ENCODE measurements at places on chromosomes 3 and 15. TPM values are rescaled to one million over a fixed set of nuclear protein-coding genes. Genes with fewer than 3 reads are reported as not detected.
A peak's percentile ranks its signal among the peaks of the same experiment; 100 is the strongest.

Gene SMAD3
- 32.6 TPM for total RNA-seq

Gene MEIS2
- 32.9 TPM for total RNA-seq

GRCh38 chr15:35040339-35041255 lies 44.5 kb downstream of the NANOGP8 start:
- no peak for DNase-seq

Gene CDCP1
- 33.5 TPM for total RNA-seq

GRCh38 chr3:159418571-159419526 lies 569.8 kb upstream of the IL12A start:
- DNase-seq = peak; percentile 94

GRCh38 chr3:160999274-160999673 lies 105.9 kb downstream of the B3GALNT1 start:
- peak; percentile 69 for DNase-seq

Gene CADPS
- total RNA-seq = 0.84 TPM

GRCh38 chr3:31186041-31186440 lies 291.6 kb upstream of the GADL1 start:
- no peak for DNase-seq

- no peak for DNase-seq
These were observed 48.7 kb downstream of the NUP210 start for GRCh38 chr3:13371100-13372075.

DNA sequence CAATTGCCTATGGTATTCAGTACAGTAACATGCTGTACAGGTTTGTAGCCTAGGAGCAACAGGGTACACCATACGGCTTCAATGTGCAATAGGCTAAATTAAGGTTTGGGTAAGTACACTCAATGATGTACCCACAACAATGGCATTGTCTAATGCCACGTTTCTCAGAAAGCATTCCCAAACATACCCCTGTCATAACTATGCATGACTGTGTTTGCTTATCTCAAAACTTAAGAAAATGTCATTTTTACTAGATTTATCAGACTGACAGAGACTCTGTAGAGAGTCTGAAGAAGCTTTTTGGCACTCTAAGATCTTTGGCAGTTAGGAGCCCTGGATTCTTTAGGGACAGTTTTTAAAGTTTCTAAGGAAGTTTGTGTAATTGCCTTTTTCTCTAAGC lies 59.9 kb downstream of the MECOM start:
- no peak for DNase-seq

Gene SCAPER
- total RNA-seq = 10.1 TPM

GRCh38 chr3:196235452-196236122 lies 19.3 kb downstream of the SLC51A start:
- no peak for DNase-seq

Gene PLIN1
- 0.15 TPM for total RNA-seq

Gene C2CD4A
- 0.05 TPM for total RNA-seq

DNA sequence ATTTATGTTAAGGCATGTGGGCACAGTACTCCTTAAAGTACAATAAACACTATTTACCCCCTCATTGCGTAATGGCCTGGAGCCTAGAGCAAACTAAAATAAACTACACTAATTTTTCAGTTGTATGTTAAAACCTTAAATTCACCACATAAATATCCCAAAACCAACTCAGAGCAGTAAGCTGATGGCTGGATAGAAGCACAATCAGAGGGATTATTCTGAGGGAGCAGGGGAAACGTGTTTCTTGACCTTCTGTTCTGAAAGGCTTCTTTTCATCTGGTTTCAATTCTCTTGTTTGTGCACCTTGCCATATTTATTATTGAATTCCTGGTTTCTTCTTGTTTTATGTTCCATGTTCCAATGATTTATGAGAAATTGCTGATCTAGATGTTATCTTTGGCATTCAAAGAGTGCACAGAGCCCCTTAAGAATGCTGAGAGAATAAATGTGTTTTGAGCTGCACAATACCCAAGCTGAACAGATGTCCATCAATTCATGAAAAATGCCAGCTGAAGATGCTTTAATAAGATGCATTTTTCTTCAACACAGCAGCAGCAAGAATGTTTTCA lies 29.6 kb downstream of the RPL22L1 start:
- no peak for DNase-seq

DNA sequence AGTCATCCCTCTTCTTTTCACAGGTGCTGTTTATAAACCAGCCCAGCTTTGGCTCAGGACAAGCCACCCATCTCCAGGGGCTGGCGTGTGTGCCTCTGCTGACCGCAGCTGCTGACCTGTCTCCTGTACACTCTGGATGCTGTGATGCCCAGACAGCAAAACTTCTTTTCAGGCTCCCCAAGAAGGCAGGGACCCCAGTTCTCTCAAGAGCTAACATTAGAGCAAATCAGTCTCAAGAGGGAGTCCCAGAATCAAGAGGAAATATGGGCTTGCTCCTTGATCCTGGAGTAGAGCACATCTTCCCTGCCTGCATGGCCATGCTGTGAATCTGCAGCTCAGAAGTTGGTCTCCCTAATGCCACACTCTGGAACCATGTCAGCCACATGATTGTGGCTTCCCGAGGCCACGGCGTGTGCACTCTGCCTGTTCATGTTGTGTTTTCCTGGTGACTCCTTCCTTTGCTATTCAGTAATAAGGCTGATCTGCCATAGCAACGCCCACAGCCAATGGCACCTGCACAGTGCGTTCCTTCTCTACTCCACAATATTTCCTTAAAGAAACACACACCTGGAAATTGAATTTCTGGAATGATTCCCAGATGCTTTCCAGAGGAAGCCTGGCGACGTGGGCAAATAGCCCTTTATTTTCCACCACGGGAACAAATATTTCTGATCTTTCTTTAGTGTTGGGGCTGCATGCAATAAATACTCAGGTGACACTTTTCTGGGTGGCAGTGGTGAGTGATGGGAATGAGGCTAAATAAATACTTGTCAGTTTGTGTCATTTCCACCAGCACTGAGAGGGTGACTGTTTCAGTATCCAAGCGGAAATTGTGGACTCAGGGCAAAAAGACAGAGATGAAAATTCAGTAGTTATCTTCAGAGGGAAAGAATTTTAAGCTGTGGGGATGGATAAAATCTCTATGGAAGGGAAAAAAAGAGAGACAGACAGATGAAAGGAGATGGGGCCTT lies 21.9 kb upstream of the THSD4 start:
- peak; percentile 94 for DNase-seq

Gene TRPC1
- 23.9 TPM for total RNA-seq

DNA sequence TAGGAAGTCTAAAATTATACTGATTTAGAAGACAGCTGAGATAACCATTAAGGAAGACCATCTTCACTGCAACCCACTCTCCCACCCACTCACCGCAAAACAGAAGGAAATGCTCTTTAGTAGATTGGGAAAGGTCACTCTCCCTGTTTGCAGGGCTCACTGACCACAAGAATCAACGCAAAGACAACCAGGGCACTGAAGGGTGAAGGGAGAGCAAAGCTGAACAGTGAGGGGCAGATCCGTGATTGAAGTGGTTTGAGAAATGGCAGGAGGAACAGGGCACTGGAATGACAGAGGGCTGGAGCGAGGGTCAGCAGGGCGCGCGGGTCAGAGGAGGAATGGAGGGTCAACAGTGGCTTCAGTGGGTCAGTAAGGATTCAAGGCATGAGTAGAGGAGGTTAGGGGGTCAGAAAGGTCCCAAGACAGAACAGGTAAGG lies 520 bp downstream of the MESD start:
- no peak for DNase-seq

Gene NSMCE3
- 13.5 TPM for total RNA-seq

DNA sequence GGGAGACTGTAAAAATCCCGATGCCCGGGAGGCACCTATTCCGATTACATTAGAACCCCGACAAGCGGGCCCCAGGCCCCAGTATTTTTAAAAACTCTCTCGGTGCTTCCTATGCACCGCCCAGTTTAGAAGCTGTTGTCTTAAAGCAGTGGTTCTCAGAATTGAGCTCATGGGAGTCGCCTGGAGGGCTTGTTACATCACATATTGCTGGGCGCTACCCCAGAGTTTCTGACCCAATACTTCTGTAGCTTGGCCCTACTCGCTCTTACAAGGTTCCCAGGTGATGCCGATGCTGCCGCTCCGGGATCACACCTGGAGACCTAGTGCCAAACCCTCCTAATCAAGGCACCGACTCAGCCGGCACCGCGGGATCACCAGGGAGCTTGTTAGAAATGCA lies 35.2 kb downstream of the CPN2 start:
- DNase-seq = no peak

Gene UTS2B
- 10.3 TPM for total RNA-seq

DNA sequence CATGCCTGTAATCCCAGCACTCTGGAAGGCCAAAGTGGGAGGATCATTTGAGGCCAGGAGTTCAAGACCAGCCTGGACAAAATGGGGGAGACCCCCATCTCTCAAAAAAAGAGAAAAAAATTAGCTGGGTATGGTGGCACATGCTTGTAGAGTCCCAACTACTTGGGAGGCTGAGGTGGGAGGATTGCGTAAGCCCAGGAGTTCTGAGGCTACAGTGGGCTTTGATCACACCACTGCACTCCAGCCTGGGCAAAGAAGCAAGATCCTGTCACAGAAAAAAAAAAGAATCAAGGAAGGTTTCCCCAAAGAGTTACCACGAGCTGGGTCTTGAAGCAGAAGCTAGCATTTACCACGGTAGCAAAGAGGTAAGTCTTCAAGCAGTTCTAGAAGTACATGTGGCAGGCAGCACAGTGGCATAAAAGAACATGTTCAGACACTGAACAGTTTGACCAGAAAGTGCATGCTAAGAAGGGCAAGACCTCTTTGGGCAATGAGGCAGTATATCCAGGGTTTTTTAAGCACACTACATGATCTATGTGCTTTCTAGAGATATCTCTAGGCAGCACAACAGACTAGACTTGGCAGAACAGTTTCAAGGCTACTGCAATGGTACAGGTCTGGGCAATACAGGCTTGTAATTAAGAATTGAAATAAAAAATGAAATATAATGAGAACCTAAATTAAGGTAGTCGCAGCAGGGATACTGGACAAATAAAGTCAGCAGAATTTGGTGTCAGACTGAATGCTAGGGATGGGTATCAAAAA lies 418.5 kb downstream of the SHQ1 start:
- no peak for DNase-seq

Gene SI
- total RNA-seq = not detected

Gene PLSCR4
- total RNA-seq = 20.4 TPM

DNA sequence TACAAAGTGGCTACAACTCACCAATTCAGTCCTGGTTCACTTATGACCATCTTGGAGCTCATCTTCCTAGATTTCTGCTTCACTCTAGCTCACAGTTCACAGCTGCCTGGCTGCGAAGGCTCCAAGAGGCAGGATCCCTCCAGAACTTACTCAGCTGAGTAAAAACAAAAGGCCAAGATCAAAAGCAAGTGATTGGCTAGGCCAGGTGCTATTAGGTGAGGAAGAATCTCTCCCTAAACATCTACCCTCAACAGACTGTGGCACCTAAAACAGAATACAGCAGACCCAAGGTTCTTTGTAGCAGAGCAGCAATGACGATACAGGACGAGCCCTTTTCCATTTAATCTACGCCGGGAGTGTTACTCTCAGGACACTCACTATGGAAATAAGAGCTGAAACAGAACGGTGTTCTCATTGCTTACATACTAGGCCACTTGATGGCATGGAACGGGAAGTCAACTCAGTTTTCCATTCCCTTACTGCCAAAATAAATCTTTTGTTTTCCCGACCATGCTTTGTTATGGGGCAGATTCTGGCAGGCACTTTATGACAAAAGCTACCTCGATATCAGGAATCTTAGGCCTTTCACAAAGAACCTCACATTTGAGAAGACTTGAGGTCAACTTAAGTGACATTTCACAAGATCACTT lies 901 bp downstream of the ICE2 start:
- DNase-seq = peak; percentile 40

GRCh38 chr15:66801266-66801665 lies 99.2 kb downstream of the SMAD6 start:
- no peak for DNase-seq

DNA sequence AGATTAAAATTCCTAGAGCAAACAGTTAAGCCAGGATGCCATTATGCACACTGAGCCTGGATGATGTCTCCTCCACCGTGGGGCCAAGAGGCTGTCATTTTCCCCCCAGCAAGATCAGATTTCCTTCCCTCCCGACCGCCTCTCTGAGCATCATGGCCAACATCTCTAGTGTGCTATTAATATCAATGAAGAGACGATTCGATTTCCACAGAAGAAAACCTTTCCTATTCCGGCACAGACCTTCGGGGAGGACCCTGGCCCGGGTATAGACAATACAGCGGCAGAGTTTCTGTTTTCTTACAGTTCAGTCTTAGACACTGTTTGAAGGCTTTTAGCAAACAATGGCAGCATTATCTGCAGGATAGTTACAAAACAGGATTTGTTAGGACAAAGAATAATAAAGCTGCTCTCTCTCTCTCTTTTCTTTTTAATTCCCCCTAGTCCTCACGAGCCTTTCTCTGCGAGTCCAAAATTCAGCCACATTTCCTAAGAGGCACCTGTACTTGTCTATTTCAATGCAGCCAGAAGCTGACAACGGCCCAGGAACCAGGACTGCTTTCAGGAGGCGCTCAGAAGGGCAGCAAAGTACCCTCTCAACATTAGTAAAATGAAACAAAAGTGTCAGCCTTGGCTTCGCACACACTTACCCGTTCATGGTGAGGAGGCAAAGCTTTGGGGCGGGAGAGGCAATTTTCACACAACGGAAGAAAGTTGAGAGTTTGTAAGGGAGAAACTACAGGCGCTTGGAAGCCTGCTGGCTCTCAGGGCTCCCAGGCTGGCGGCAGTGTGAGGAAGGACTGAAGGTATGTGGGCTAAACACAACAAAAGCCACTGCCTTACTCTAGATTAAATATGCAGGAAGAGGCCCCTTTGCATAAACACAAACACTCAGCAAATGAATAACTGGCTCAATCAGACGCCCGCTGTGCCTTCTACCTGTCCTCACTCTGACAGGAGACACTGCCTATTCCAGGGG lies 278.0 kb downstream of the FOXP1 start:
- DNase-seq = peak; percentile 43

Measured in M059J (cell line).